ENCODE measurements at places on chromosomes 1 and 21.

DNA sequence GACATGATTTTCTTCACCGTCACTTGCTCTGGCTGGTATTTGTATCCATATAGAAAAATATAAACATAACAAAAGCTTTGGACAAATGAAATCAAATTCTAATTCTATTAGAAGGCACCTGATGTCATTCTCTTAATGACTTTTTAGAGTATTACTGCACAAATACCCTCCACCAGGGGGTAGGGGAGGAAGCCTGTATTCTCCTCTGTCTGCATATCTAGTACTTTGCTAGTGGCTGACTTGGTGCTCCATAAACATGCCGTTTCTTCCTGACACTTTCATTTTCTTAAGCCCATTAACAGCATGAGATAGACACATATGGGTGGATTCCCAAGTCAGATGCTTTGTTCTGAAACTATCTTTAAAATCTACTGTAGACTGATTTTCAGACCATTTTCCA is 20.6 kb upstream of the KCNJ15 start:
- no peak for DNase-seq

GRCh38 chr1:45393718-45394302 is 53.6 kb upstream of the MUTYH start:
- DNase-seq = no peak

- DNase-seq = no peak
Measured at GRCh38 chr1:113999799-114000198, 20.5 kb downstream of the OLFML3 start.

GRCh38 chr21:20997636-20998455 is at the start of gene NCAM2:
NCAM2 (plus strand) TSS chr21:20998409.
- DNase-seq = no peak

DNA sequence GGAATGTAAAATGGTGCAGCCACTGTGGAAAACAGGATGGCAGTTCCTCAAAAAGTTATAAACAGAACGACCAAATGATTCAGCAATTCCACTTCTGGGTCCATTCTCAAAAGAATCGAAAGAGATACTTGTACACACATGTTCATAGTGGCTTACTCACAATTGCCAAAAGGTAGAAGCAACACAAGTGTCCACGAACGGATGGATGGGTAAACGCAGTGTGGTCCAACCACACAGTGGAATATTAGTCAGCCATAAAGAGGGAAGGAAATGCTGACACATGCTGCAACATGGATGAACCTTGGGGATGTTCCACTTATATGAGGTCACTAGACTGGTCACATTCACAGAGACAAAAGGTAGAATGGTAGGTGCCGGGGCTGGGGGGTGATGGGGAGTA is 5.3 kb downstream of the KRTAP10-1 start:
- DNase-seq = no peak

DNA sequence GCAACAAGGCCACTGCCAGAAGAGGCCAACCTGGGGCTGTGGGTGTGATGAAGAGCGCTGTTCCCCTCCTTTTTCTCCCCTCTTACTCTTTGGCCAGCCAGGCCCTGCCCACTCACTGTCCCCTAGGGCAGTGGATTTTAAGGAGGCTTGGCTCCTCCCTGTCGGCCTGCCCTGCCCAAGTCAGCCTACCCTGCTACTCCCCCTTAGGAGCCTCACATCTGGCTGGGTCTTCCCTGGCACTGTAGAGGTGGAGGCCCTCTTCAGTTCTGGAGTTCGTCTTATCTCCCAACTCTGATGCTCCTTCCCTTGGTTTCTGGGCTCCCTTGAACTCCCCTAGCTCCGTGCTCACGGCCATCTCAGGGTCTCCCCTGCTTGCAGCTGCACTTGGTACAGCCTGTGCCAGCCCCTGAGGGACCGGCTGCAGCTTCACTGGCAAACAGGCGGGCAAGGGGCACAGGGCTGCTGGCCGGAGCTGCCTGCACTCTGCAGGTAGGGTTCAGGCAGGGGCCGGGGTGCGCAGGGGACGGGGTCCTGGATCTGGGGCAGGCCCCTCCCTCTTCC is 4.0 kb downstream of the AMPD2 start:
- no peak for DNase-seq

DNA sequence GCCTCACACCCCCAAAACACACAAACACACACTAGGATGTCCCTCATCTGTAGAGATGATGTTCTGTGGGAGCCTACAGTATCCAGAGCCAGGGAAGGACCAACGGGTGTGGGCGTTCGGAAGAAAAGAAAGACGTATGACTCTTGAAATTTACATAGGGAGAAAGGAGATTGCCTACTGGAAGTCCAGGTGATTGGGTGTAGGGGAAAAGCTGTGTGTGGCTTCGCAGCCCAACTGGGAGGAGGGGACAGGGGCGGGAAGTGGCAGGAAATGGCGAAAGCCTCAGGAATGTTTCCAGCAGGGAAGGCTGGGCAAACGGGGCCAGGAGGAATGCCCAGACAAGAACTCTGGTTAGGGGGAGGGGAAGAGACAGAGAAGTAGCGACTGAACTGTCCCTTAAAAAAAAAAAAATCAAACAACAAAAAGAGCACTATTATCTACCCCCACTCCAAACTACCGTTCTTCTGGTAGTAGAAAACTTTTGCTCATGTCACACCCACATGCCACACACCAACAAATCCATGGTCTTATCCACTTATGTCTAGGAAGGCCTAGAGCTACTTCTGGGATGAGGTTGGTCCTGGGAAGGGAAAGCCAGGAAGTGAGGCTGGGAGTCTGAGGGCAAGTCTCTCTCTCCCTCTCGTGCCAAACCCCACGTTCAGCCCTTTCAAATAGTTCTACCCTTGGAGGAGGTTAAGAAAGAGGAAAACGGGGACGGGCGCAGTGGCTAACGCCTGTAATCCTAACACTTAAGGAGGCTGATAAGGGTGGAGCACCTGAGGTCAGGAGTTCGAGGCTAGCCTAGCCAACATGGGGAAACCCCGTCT is 1.8 kb upstream of the CKS1B start:
- no peak for DNase-seq

- no peak for DNase-seq
Measured at GRCh38 chr1:206953626-206954025, 7.4 kb upstream of the PIGR start.

- no peak for DNase-seq
Measured at GRCh38 chr1:181592255-181592859, 109.0 kb downstream of the CACNA1E start.

GRCh38 chr1:5297886-5298239 is 643.5 kb downstream of the AJAP1 start:
- no peak for DNase-seq

GRCh38 chr1:172906778-172907592 is 143.8 kb downstream of the TNFSF18 start:
- no peak for DNase-seq

DNA sequence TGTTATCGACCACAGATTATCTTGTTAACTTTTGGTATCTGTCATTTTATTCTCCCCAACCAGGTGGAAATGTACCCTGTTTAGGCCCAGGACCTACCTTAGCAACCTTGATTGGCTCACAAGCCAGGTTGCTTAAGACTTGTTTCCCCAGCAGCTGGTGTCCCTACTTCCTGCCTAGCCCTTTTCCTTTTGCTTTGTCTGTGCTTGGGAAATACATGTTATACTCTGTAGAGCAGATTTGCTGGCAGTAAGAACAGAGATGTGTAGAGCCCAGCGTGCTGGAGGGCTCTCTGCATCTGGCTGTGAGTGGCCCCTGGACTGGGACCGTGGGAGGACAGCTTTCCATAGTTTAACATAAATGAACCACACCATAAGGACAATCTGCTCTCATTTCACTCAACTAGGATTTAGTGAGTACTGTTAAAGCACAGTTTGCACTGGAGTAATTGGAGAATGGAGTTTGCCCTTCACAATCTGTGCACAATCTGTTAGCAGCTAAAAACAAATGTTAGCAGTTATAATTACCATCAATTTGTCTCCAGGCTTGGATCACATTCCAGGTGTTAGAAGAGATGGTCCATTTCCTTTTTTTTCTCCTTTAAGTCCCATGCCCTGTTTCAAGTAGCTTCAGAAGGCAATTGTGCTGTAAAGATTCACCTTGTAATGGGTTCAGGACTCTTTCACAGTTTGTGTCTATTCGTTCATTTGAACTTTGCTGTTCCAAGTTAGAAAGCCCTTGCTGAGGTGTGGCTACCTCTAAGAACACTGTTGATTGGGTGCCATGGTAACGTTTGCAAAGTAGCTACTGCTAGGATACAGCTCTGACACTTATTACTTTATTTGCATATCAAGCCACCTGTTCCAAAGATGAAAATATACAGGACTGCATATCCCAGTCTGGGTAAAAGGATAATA is at the start of gene APOBEC4:
APOBEC4 (minus strand) TSS at position 770 of the 915 bp plus-strand sequence. CDS start 4,535 bp downstream, outside the sequence.
- no peak for DNase-seq

GRCh38 chr21:15192243-15192642 is 127.4 kb upstream of the NRIP1 start:
- DNase-seq = no peak

- no peak for DNase-seq
Measured at GRCh38 chr1:46131093-46131492, 1.3 kb downstream of the PIK3R3 start.

GRCh38 chr1:183859831-183860230 is 54.9 kb downstream of the RGL1 start:
- DNase-seq = no peak

GRCh38 chr1:243482141-243483022 is 226.5 kb downstream of the SDCCAG8 start:
- no peak for DNase-seq

- DNase-seq = no peak
Measured at GRCh38 chr1:174519844-174520243, 72.1 kb downstream of the GPR52 start.

DNA sequence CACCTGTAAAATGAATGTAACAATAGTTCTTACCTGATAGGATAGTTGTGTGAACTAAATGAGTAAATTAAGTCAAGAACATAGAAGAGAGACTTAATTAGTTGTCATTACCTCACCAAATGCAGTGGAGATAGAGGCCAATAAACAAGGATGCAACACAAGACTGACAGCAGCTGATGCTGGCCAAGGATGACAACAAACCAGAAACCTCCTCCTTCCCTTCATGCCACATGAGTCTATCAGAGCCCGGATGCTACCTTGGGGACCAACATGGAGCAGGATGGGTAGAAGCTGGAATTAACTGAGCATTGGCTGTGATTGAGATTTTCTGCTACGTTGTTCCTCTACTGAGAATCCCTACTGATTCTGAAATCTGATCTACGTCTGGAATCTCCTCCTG is 30.3 kb upstream of the USP1 start:
- no peak for DNase-seq

- no peak for DNase-seq
Measured at GRCh38 chr1:100835866-100836842, 58.5 kb downstream of the EXTL2 start.

DNA sequence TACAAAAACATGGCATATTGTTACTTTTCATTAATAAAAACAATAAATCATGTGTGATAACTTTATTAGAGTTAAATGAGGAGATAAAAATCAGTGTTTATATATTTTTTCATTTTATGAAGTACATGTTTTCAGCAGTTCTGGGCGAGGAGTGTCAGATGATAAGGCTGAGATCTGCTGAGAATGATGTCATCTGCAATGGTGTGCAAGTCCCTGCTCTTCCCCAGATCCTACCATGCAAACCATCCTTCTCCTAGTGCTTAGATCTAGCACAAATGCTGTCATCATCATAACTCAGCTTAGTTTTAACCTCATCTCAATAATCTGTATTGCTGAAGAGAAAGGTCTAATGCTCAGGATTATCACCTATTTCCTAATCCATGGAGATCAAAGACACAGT is 214.4 kb upstream of the DAB1 start:
- no peak for DNase-seq

GRCh38 chr1:209398313-209398991 is 185.1 kb upstream of the CAMK1G start:
- DNase-seq = no peak

DNA sequence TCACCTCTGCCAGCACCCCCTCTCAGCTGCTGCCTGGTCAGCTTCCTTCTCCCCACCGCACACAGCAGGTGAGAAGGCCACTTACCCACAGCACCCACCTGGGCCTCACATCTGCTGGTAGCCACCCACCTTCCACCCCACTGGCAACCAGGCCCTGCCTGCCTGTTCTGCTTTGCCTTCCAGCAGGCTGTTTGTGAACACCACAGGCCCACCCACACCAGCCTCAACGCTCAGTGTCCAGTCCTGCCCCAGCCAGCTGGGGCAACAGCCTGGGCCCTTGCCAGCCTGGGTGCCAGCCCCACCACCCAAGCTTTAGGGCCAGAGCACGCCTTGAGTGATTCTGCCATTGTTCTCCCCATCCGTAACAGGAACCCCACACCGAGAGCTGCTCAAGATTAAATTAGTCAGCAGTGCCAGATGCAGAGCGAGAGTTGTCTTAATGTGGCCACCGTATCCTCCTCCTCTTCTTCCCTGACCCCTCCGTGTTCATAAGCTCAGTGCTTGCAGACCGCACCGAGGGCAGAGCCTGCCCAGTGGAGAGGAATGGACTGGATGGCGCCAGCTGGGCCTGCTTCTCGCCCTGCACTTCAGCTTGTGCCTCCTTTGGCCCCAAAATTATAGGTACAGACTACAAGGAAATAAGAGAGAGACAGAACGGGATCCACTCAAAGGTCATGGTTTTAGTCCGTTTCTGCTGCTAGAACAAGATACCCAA is 120.3 kb upstream of the COL6A1 start:
- no peak for DNase-seq

GRCh38 chr21:46142582-46143473 is 12.6 kb downstream of the FTCD start:
- DNase-seq = no peak

DNA sequence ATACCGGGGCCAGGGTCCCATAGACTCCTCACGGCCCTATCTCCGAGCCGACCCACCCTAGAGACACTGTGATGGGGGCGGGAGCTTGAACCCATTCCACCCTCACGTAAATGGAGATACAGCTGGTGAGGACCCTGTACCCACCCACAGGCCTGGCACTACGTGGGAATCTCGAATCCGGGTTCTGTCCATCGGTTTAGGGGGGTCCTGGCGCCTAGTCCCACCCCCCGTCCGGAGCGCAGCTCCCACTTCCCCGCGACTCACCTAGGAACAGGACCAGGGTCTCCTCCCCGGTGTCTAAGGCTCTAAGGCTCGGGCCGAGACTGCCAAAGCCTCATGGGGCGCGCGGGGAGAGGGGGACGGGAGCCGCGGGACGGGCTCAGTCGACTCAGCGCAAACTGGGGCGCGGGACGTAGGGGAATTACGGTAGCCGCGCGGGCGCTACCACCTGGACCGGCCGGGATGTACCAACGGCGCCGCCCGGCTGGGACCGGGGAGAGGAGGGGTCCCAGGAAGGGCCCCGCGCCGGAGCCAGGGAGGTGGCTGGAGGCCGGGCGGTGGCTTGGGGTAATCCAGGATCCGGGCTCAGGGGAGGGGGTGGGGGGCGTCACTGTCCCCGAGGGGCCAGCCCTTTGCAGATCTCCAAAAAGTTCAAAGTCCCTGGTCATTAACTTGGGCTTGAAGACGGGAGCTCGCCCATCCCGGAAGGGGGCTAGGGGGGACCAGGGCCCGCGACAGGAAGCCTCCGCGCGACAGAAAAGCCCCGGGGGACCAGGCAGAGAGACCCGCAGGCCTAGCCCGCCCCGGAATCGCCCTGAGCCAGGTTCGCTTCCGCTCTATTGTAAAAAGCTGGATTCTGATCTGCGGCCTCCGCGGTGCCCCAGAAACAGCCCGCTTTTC is 1.0 kb downstream of the PLEKHG5 start:
- DNase-seq = no peak
